Activated CD4-positive, alpha-beta T cell treated with anti-CD3 and anti-CD28 coated beads for 24 hours (primary cell): ENCODE measurements at places on chromosomes 12 and 14.

DNA sequence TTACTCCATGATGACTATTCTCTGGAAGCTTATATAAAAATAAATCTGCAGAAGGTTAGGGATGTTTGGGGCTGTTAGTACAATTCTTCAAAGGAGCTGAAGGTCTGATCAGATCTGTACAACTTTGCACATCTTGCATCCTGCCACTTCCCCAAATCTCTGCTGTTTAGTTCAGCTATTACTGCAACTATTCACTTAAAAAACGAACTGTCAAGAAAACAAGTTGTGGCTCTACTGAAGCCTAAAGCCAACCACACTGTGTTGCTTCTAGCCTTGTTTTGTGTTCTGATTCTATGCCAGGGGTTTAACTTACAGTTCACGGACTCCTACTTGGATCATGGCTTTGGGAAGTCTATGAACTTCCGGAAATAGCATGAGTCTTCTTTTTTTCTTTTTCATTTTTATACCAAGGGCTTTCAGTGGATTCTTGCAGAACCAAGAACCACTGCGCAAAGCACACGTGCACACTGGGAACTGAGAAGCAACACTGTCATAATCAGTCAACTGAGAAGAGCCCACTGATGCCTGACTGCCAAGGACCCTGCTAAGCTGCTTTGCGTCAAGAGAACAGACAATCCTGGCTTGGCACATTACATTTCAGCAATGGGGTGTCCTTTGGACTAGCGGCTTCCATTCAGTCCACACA is 66.3 kb upstream of the EEA1 start:
- no peak for DNase-seq

DNA sequence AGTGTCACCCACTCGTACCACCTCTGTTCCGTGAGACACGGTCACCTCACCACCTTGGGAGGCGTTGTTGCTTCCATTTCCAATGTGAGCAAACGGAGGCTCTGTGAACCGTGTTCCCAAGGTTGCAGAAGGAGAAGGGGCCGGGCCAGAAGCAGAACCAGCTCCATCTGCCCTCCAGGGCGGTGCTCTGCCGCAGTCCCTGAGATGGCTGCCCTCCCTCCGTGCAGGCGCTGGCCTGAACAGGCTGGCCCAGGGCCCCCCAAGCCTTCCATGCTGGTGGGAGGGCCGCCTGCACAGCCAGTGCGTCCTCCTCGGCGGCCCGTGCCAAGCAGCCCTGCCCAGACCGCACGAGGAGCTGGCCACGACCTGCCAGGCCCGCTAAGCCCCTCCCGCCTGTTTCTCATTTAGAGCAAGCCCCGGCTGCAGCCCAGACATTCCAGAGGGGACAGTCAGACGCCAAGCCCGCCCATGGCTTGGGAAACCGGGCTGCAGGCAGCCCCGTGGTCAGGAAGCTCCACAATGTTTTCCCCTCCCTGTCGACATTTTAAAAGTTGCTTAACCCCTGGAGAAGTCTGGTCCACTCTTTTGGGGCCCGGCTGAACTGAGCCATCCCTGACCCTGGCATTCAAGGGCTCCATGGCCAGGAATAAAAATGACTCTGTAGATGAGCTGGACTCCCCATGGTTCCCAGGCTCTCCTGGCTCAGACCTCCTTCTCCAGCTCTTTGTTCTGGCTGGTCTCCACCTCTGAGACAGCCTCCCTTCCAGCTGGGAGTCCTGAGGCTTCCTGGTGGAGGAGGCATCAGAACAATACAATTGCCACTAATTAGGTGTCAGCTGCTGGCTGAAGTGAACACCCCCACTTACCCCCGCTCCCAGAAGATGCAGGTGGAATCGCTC is 236.0 kb downstream of the BCL11B start:
- DNase-seq = no peak

DNA sequence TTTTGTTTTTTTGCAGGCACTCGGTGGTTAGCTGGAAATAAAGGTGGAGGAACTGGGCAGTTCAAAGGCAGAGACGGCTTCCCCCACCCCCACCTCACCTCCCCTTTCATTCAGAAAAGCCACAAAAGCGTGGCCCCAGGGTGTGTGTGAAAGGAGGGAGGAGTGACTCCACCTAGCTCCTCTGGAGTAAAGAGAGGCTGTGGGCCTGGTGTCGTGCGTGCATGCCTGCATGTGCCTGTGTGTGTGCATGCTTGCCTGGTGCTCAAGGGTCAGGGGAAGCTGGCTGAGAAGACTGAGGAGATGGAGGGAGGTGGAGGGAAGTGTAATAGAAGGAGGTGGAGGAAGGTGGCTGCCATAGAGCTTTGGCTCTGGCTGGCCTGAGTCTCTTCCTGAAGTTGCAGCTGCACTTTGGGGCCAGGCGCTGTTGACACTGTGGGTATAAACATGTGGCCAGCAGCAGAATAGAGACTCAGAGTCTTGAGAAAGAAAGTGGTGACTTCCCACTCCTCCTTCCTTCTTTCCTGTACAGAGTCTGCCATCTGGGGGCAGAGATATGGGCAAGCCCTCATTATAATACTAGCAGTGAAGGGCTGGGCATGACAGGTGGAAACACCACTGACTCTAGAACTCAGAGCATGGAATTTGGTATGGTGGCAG is 36.9 kb upstream of the SINHCAF start:
- DNase-seq = no peak

DNA sequence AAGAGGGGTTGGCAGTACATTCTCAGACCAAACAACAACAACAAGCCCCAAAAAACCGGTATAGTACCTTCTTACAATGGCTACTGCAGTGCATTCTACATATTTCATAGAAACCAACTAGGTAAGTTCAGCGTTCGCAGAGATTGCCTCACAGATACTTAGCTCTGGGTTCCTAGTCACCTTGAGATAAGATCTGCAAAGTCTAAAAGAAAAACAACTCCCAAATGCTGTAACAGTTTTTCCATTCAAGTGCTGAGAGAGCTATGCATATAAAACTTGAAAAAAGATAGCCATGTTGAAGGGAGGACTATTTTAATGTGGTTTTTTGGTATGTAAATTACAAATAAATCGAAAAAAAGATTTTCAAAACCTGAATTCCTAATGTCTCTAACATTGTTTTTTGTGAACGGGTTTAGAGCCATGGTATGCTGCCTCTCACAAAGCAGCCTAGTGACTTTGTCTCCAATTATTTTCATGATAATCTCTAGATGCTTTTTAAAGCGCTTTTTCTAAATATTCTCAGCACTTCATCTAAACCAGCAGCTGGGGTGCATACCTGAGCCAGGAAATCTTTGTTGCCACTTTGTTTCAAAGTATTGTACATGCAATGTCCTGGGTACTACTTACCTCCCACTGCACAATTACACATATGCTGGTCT is 56.6 kb upstream of the CRACR2A start:
- no peak for DNase-seq
